Stimulated activated CD8-positive, alpha-beta memory T cell treated with anti-CD3 and anti-CD28 coated beads, Interleukin-12 subunit alpha, Interleukin-12 subunit beta, amount 100 ng/mL, for 1 hour (primary cell): ENCODE measurements at places on chromosomes 4 and X.

DNA sequence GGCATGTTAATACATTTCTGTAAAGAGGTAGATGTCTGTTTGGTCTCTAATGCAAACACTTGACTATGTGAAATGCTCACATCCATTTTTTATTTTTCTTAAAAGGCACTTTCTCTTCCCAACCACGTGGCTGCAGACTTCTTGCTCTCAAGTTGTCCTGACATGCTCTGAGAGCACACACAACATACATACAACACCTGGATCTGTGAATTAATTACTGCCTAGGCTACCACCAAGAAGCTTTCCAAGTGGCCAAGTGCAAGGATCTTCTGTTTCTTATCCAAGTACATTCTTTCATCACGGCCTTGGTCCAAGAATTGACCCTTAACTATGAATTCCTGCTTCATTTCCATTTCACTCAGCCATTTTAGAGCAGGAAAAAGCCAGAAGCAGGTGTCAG is 110.8 kb downstream of the SPRY1 start:
- no peak for DNase-seq

GRCh38 chr4:16513876-16514275 is 287.6 kb upstream of the TAPT1 start:
- no peak for DNase-seq

GRCh38 chrX:121854614-121854911 is 807.2 kb downstream of the GLUD2 start:
- no peak for DNase-seq

- DNase-seq: no peak
These were observed 19.3 kb downstream of the RASSF6 start for GRCh38 chr4:73600954-73601353.

DNA sequence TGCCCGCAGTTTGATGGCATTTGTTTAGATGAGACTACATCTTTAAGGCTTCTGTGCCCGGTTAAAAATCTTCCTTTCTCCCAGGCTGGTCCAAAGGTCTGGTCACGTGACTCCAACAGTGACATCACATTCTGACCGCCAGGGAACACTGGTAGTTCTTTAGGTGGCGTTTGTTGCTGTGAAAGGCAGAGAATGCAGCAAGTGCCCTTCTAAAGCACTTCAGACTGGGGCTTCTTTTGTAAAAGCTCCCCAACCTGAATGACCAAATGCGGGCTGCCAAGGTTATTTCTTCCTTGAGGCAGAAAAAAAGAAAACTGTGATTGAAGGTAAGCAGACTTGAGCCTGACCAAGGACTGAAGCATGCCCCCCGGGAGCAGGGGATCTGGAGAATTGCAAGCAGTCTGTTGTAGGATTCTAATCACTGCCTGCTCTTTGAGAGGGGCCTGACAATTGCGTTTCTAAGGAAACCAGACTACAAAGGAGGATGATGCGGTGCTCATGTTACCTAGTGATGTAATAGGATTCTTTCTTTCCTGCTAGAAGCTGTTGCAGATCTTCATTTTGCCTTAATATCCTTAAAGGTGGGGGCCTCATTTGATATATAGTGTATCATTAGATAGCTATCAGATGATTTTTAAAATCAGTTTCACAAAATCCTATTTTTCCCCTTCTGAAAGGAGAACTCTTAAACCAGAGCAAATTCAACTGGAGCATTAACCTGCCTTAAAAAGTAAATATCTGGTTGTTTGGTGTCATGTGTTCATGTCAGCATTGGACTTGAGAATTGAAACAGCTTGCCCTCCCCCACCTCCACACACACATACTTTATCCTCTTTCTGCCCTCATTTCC is 133.1 kb downstream of the AKAP4 start:
- DNase-seq: no peak

DNA sequence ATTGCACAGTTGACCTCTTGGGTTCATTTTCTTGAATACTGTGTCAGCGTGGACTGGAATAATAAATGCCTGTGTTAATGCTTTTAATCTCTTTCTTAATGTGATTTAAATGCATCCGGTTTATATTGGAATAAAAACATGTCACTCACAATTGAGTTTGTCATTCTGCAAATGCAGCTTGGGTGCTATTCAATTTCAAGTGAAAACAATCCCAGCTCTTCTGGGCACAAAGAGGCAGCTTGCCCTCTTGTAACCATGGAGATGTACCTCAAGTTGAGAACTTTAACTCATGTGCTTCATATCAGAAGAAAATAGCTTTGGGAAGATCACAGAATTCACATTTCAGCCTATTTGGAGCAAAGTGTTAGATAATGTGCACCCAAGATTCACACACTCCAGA is 355.7 kb upstream of the GNPDA2 start:
- DNase-seq: no peak

GRCh38 chr4:74501579-74501978 is 56.6 kb downstream of the AREG start:
- DNase-seq: no peak

DNA sequence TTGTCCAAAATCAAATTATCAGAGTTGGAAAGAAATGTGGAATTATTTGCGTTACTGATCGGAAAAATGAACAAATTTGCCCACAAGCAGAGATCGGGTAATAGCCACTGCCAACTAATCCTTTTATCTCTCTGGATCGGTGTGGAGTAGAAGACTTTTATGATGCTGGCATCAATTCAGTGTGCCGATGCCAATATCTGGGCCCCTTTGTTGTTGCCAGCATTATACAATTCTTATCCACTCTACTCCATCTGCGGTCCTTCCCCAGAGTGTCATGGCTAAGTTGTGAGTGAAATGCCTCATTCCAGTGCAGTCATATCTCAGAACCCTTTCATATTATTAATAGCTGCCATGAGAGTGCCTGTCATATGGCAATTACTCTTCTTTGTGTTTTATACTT is 660.2 kb downstream of the ADGRL3 start:
- no peak for DNase-seq

GRCh38 chr4:89535251-89535650 is 227.7 kb upstream of the GPRIN3 start:
- no peak for DNase-seq
